NCI-H226 (cell line): ENCODE measurements at places on chromosomes 16 and 17.
A peak's percentile ranks its signal among the peaks of the same experiment; 100 is the strongest.

DNA sequence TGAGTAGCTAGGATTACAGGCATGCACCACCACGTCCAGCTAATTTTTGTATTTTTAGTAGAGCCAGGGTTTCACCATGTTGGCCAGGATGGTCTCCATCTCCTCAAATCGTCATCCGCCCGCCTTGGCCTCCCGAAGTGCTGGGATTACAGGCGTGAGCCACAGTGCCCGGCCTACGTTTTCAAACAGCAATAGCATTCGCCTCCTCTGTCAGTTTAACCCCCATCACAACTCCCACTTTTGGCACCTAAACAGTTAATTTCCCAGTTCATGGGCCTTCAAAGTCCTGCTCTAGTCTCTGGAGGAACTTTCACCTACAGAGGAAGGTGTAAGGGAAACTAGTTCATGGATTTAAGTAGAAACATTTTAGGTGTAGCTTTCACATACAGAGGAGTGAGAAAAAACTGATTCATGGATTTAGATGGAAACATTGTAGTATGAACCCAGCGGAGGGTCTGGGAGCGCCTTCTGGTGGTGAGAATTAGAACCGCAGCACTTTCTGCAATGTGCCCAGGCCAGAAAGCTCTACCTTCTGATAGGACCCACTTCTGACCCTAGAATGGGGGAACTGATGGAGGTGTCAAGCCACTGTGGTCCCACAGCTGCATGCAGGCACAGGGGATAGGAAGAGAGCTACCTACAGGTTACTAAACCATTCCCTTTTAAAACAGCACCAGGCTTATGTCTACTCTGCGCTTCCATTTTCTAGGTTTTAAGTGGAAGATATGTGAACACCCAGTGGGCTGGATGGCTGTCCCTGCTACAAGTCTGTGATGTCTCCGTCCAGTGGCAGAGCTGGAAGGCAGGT, 12.0 kb upstream of the MEOX1 start:
- DNase-seq: peak; percentile 23

- DNase-seq: no peak
Observed at GRCh38 chr16:85847681-85848601, 48.4 kb downstream of the COX4I1 start.

- DNase-seq: no peak
Observed at GRCh38 chr17:7263801-7264078, 1.5 kb upstream of the CLDN7 start.

- DNase-seq: no peak
Observed at GRCh38 chr16:46649588-46650253, 28.5 kb upstream of the SHCBP1 start.

GRCh38 chr17:74493331-74493833, 26.9 kb downstream of the CD300A start:
- no peak for DNase-seq

DNA sequence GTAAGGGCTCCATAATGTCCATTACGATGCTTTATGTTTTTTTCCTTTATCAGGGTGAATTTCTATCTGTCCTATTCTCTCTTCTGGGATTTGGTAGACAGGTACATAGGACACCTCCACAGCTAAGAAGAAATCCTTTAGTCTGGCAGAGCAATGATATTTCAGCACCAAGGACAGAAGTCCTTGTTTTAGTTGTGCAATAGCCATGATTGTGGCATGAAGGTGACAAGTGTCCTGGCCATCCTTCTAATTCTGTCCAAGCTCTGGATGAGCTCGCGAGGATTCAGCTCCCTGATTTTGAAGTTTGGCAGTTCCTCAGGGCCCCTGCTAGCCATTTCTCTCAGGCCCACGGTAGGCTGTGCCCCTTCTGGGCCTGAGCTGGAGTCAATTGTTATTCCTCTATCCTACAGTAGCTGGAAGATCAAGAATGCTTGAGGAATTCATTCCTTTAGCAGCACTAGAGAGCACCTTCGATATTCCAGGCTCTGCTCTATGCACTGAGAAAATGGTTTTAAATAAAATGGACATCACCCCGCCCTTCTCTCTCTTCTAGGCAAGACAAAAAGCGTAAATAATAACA, 320.8 kb downstream of the XYLT1 start:
- DNase-seq: no peak

GRCh38 chr16:30535106-30535776, 583 bp upstream of the ZNF747 start:
- DNase-seq: no peak

DNA sequence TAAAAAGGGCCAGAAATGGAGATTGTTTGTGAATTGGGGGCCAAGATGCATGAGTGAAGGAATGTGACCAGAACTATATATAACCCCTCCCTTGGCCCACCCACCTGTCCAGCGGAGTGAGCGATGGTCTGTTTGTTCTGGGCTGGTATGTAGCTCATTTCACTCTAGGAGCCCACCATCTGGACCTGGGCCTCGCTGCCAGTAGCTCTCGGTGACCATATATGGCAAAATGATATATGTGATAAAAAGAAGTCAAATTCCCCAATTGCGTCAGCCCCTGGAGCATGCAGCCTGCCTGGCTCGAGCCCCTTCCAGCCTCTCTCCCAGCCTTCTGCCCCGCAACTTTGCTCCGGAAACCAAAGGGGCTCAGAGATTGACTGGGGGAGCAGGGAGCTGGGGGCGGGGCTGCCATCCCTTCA, 47.3 kb downstream of the CCDC42 start:
- DNase-seq: peak; percentile 30

- DNase-seq: no peak
Observed at GRCh38 chr16:47643323-47644000, 182.3 kb downstream of the PHKB start.

- DNase-seq: no peak
Observed at GRCh38 chr17:52754838-52755237, 596.3 kb upstream of the CA10 start.

DNA sequence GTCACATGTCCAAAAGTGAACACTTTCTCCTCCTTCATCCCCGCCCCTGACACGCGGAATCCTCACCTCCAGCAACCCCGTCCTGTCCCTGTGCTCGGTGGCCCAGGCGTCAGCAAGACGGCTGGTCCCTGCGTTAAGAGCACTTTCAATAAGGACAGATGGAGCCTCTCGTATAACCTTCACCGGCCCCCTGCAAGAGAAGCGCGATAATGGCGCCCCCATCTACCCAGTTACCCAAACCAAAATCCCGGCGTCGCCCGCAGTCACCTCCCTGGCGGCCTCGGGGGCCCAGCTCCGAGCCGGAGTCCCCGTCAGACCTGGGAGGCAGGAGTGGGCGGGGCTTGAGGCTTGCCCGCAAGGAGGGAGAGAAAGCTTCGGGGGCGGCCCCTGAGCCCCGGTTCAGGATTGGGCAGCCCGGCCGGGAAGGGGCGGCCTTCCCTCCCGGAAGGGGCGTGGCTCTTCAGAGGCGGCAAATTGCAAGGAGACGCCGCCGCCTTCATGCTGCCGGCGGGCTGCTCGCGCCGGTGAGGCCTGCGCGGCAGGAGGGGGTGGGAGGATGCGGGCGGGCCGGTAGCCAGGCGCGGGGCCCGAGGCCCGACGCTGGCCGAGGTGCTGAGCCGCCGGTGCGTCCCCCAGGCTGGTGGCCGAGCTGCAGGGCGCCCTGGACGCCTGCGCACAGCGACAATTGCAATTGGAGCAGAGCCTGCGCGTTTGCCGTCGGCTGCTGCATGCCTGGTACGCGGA, at the start of gene TEDC2:
TSS of gene TEDC2 (plus strand) at position 463 of the 744 bp plus-strand sequence. CDS start at position 499, 36 bp downstream.
- DNase-seq: peak; percentile 88

- DNase-seq: no peak
Observed at GRCh38 chr17:55149485-55149884, 115.3 kb upstream of the HLF start.

DNA sequence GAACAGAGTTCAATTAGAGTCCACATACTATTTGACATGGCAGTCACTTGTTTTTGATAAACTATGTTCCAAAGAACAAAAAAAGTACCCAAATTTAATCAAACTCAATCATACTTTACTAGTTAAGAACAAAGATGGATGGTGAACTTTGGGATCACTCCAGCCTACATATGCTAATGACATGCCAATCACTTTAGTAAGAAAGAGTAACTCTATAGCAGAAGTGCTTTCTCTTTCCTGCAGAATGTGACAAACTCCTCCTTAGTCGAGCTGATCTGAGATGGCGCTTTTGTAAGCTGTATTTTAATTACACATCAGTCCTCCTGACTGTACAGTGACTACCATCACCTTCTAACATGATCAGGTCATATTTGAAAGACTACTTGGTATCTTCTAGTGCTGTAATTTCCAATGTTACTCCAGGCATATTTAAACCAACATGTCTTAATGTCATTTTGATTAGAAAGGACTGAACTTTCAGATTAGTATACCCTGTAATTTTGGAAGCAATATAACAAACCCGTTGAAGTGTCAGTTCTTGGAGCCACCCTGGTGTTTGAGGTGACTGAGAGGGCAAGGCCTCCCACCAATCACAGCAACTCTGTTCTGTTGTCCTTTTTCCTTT, 4.1 kb downstream of the NETO2 start:
- DNase-seq: no peak

DNA sequence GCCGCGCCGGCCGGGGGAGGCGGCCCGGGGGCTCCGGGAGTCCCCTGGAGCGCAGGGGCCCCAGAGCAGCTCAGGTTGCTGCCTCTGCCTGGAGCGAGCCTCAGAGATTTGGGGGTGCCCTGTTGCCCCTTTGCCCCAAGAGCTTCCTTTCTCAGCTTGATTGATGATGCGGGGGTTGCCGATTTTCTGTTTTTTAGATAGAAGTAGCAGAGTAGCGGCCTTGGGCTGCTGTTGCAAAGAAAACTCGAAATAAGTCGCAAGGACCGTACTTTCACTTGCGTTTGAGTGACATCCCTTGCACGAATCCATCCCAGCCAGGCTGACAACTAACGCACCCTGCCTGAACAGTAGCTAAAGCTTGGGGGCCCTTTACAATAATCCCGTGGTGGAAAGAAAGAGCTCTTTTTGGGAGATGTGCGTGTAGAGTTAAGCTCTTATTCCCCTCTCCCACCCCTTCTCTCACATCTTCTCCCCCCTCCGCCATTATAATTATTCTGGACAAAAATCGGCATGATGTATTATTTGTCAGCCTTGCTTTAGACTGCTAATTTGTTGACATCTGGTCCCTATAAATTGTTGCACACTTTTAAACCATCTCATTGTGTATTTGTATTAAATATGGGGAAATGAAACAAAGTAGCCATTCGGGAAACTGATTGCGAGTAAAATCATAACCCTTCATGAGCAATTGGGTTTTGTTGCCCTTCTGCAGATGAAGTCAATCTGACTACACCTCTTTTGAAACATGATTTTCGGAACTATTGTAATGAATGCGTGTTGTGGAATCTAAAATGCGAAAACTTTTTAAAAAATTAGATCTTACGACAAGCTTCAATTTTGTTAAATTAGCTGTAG, 873 bp downstream of the USP10 start:
- no peak for DNase-seq

GRCh38 chr17:17325816-17326215, 22.6 kb downstream of the NT5M start:
- no peak for DNase-seq

- DNase-seq: no peak
Observed at GRCh38 chr17:58617563-58617962, 74.3 kb downstream of the TEX14 start.

- DNase-seq: peak; percentile 18
Observed at GRCh38 chr17:82461827-82462524, 3.4 kb downstream of the NARF start.

DNA sequence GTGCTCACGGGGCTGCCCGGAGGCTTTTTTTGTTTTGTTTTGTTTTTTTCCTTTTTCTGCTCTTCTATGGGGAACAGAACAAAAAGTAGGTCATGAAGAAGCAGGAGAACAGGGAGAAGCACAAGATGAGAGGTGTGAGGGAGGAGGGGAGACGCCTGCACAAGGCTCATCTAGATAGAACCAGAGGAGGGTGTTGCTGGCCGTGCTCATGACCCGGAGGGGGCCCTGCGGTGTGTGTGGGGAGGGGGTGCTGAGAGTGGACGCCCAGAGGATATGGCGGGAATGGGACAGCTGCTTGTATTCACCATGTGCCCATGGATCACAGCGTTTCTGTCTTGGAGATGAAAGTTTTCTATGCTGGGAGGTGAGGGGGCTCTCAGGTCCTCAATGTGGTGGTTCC, 183.7 kb downstream of the FOXL1 start:
- no peak for DNase-seq

- peak; percentile 68 for DNase-seq
Observed at GRCh38 chr16:7185689-7186088, 147.0 kb upstream of the RBFOX1 start.

DNA sequence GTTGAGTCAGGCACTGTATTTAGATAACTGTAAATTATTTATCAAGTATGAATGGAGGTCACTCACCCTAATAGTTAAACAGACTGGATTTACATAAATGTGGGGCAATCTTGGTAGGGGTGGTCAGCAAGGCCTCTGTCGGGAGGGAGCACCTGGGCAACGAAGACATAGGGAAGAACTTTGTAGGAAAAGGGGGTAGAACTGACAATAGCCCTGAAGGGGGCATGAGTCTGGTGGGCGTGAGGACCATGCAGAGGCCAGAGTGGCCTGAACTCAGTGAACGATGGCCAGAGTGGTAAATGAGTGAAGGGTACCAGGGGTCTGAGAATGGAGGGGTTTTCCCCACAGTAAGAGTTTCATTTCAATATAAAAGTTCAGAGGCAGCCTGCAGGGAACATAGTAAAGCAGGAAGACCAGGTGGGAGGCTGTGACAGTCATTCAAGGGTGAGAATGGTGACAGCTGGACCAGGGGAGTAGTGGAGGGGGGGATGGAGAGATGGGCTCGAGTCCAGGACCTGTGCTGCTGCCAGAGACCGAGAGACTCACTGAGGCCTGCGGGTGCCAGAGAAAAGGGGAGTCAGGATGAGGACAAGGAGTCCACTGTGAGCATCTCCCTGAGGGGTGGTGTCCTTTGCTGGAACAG, 2.9 kb downstream of the C17orf67 start:
- DNase-seq: no peak

- no peak for DNase-seq
Observed at GRCh38 chr17:1961189-1961588, 63.9 kb downstream of the RTN4RL1 start.

DNA sequence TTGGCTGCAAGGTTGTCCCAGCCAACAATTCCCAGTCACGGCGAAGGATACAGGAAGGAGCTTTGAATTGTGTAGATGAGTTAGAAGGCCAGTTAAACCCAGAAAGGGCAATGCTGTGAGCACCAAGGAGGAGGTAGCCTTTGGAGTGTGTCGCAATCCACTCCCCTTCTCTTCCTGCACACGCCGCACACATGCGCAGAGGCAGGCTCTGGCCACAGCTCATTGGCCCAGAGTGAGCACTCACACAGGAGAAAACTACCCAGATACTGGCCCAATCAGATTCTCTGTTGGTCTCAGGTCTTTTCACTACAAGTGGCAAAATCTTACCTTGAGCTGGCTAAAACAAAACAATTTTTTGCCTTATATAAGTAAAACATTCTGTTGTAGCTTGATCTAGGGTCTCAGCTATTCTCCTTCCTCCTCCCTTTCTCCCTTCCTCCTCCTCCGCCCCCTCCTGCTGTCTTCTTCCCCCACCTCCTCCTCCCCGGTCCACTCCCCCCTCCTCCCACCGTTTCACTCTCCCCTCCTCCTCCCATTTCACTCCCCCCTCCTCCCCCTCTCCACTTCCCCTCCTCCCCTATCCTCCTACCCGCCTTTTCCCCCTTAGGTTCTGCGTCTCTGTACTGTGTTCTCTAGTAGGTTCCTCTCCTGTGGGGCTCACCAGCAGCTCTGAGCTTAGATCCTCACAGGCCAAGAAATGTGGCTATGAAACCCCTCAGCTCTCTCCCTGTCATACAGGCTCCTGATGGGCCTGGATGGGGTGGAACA, 344.9 kb downstream of the CPPED1 start:
- no peak for DNase-seq

- no peak for DNase-seq
Observed at GRCh38 chr16:31129568-31130335, 5.8 kb downstream of the PRSS8 start.

- DNase-seq: no peak
Observed at GRCh38 chr17:69967910-69968411, 107.1 kb upstream of the KCNJ16 start.
